Foreskin keratinocyte (primary cell): ENCODE measurements at places on chromosomes 11 and 22. TPM values are rescaled to one million over a fixed set of nuclear protein-coding genes. Genes with fewer than 3 reads are reported as not detected.

RIMBP3C gene
- total RNA-seq = 0.07 TPM in 1 of 2 replicates, not detected in the other

TRIM3 gene
- 14.7 and 15.4 TPM in 2 replicates for total RNA-seq

MS4A12 gene
- total RNA-seq = not detected in 2 replicates

RAB3IL1 gene
- total RNA-seq = 0.31 and 0.35 TPM in 2 replicates

SYT12 gene
- 0.10 and 0.25 TPM in 2 replicates for total RNA-seq

CCDC34 gene
- 11.0 and 12.6 TPM in 2 replicates for total RNA-seq

BAD gene
- 125 TPM in 2 replicates for total RNA-seq

HSPA8 gene
- 2,207 and 2,862 TPM in 2 replicates for total RNA-seq

ARHGEF17 gene
- total RNA-seq = 8.7 and 9.7 TPM in 2 replicates

PTPRCAP gene
- 0.32 and 0.61 TPM in 2 replicates for total RNA-seq

CCDC116 gene
- total RNA-seq = 0.07 and 0.10 TPM in 2 replicates

CCDC179 gene
- not detected in 2 replicates for total RNA-seq

DDTL gene
- total RNA-seq = 0.61 and 0.67 TPM in 2 replicates

MIAT gene
- total RNA-seq = 0.28 and 0.37 TPM in 2 replicates

LRRC10B gene
- total RNA-seq = 0.07 TPM in 1 of 2 replicates, not detected in the other

SAA1 gene
- total RNA-seq = 1.6 and 14.6 TPM in 2 replicates

PATE4 gene
- total RNA-seq = not detected in 2 replicates

SLC36A4 gene
- 5.5 and 7.6 TPM in 2 replicates for total RNA-seq

RFPL1 gene
- not detected in 2 replicates for total RNA-seq
